Urothelium cell line (cell line): ENCODE measurements at places on chromosomes 11 and 22.

DNA sequence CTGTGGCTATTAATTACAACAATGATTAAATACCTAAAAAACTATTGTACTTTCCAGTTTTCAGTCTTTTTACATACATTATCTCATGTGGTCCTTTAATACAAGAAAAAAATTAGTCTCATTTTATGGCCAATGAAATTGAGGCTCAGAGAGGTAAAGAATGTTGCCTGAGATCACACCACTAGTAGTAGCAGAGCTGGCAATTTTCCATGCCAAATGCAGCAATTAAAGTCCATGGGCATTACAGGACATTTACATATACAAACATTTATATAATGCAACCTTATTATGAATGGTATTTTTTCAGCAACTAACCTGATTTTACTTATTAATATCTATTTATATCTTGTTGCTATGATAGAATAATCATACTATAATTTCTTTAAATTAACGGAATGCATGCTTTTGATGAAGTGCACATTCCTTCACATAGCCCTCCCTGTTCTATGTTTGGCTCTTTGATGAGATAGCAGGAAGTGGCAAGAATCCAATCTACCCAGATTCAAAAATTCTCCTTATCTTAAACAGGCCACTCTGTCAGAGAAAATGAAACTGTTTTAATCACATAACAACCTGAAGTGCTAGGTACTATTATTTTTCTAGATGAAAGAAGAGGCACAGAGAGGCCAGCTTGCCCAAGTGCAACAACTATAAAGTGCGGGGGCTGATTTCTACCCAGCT, 120.9 kb upstream of the LDLRAD3 start:
- no peak for DNase-seq

DNA sequence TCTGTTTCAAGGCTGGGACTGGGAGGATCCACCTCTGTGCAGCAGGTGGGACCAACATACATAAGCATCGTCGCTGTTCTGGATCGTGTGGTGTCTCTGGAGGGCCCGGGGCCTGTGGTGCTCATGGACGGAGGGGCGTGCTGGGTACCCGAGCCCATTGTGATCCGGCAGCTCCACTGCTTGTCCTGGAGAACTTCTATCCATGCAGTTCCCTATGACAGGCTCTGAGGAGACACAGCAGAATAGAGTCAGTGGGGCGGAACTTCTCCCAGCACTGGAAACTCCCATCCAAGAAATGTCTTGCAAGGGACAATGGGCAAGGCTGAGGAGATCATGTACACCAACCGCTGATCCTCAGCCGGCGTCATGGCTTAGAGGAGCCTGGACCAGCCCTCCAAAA, 11.6 kb upstream of the APOA1 start:
- DNase-seq = no peak

DNA sequence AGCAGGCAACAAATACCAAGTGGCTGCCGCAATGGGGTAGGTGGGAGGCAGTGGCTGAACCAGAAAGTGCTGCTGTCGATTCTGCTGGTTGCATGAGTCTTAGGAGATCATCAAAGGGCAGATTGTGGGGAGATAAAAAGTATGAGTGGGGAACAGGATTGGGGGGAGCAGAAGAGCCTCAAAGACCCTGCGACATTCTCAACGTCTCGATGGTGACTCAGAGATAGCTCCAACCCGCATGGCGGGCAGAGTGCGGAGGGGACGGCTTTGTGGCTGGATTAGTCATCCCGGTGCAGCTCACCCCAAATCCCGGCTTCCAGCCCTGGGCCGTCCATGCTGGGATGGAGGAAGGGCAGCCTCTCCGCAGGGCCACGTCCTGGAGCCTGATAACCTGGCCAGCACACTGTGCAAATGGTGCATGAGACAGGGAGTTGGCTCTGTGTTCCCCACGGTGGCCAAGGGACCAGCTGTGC, 11.6 kb upstream of the RTN4R start:
- no peak for DNase-seq

DNA sequence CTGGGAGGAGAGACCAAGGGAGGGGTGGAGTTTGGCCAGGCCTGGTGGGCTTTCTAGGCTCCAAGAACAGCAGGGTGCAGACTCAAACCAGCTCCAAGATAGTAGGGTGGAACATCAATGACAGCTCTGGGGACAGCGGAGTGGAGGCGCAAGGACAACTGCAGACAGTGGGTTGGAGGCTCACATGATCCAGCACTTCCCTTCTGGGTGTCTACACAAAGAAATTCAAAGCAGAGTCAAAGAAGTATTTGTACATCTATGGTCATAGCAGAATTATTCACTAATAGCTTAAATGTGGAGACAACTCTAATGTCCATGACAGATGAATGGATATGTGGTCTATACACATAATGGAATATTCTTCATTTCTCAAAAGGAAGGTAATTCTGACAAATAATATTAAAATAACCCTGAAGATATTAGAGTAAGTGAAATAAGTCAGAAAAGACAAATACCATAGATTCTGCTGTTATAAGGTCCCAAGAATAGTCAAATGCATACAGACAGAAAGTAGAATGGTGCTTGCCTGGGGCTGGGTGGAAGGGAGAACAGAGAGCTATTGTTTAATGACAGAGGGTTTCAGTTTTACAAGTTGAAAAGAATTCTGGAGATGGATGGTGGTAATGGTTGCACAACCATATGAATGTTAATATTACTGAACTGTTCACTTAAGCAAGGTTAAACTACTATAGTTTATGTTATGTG, 5.5 kb upstream of the GAB4 start:
- no peak for DNase-seq

- DNase-seq = no peak
Observed at GRCh38 chr11:15204711-15205110, 90.0 kb downstream of the INSC start.

DNA sequence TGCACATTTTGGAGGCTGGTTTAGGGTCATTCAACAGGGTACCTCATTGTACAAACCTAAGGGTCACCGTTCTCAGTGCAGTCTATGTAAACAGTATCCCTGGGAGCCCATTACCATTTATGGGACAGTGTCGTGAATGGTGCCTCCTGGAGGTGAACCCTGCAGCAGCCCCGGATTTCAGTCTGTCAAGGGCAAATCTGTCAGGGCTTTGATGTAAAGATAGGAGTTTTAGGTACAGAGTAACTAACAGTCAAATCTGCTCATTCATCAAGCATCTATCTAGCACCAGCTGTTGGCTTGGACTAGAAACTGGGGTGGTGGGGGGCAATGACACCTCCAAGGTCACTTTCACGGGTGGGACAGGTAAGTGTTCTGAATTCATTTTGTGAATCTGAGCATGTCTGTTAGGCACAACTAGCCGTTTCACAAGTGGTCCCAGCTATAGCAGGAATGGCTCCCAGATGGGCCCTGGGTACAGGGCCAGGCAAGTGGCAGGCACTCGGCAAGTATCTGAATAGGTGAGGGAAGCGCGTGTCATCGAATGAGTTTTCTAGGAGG, 63.6 kb downstream of the PARVG start:
- DNase-seq = no peak

DNA sequence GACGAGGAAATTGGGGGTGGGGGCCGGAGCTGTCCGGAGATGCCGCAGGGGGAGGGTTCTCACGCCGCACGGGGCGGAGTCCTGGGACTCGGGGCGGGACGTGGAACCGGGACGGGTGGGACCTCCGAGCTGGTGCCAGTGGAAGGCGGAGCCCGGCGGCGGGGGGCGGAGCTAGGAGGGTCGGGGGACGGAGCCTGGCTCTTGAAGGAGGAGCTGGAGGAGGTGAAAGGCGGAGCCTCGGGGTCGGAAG, 271 bp downstream of the FKBP2 start:
- peak; percentile 97 for DNase-seq

DNA sequence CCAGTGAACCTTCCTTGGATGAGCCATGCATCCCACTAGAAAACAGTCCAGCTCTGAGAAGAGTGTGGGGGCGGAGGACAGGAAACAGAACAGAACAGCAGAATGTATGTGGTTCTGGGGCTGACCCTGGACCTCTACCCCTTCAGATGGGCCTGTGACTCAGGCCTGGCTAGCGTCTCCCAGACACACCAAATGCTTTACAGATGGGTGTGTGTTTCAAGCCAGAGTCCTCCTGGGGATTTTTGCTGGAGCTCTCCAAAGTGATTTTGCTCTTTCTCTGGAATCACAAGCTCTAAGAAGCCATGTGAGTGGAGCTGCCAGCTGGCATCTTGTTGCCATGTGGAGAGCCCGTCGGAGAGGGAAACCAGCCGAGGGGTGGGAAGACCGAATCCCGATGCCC, 13.2 kb upstream of the C1QTNF4 start:
- no peak for DNase-seq

- peak; percentile 39 for DNase-seq
Observed at GRCh38 chr11:65390099-65390941, 3.9 kb downstream of the FRMD8 start.

DNA sequence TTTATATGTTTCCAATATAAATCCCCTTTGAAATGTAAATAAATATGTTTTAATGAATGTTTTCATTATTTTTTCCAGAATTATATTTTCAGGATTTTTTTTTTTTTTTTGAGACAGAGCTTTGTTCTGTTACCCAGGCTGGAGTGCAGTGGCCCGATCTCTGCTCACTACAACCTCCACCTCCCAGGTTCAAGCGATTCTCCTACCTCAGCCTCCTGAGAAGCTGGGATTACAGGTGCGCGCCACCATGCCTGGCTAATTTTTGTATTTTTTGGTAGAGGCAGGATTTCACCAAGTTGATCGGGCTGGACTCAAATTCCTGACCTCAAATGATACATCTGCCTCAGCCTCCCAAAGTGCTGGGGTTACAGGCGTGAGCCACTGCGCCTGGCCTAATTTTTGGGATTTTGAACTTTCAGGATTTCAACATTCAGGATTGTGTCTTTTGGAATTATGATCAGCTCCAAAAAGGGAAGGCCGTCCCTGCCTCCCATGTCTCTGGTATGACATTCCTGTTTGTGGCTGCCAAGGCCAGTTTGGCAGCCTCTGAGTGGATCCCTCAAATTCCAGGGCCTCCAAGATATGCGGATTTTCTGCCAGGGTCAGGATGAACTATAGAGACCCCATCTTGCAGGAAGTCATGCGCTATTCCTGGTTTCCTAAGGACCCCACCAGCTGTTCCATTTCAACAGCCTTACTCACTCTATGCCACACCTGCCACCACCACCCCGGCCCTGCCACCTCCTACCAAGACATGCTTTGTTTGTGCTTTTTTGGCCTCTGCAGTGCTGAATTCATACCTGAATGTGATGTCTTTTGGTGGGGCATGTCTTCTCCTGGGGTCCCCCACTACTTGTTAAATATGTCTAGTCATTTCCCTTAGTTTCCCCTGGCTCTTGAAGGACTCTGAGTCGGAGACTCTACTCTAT, 21.9 kb upstream of the TMPRSS4 start:
- no peak for DNase-seq

GRCh38 chr11:117073539-117073938, 24.7 kb downstream of the SIK3 start:
- no peak for DNase-seq

- DNase-seq = no peak
Observed at GRCh38 chr11:17343257-17343656, 8.3 kb upstream of the NCR3LG1 start.

GRCh38 chr22:31230871-31231621, 18.9 kb downstream of the LIMK2 start:
- DNase-seq = no peak

GRCh38 chr11:125072218-125072960, 9.3 kb downstream of the SLC37A2 start:
- DNase-seq = no peak

- peak; percentile 8 for DNase-seq
Observed at GRCh38 chr11:104338186-104338585, 174.2 kb upstream of the PDGFD start.

GRCh38 chr11:132237781-132238180, 867.4 kb downstream of the NTM start:
- DNase-seq = no peak
